Nasal cavity respiratory epithelium epithelial cell of viscerocranial mucosa (primary cell): ENCODE measurements at places on chromosomes 5 and 9. TPM values are rescaled to one million over a fixed set of nuclear protein-coding genes. Genes with fewer than 3 reads are reported as not detected.

Gene CAPSL
- not detected in 2 replicates for total RNA-seq

Gene LCN1
- not detected in 2 replicates for total RNA-seq

Gene OSMR
- total RNA-seq = 84.1 and 161 TPM in 2 replicates

Gene SH2D3C
- total RNA-seq = under 0.01 and 0.07 TPM in 2 replicates

Gene CAMK2A
- 0.34 and 1.00 TPM in 2 replicates for total RNA-seq

Gene SLC23A1
- total RNA-seq = under 0.01 TPM in 1 of 2 replicates, not detected in the other

Gene NEURL1B
- 4.8 and 44.1 TPM in 2 replicates for total RNA-seq

Gene KCNIP1
- total RNA-seq = not detected in 2 replicates

Gene FBN2
- total RNA-seq = 50.4 and 182 TPM in 2 replicates

Gene RFX3
- 1.7 and 5.2 TPM in 2 replicates for total RNA-seq

Gene BRINP1
- 0.34 and 14.4 TPM in 2 replicates for total RNA-seq

Gene MTREX
- total RNA-seq = 110 and 125 TPM in 2 replicates

Gene GABRA1
- total RNA-seq = not detected in 2 replicates

Gene DMRT3
- not detected in 2 replicates for total RNA-seq

Gene INSL4
- not detected in 2 replicates for total RNA-seq

Gene PAEP
- total RNA-seq = not detected in 2 replicates

Gene IL5
- total RNA-seq = not detected in 2 replicates

Gene IFNA13
- total RNA-seq = not detected in 2 replicates

Gene MRPS2
- 18.8 and 21.8 TPM in 2 replicates for total RNA-seq

Gene FAT2
- total RNA-seq = 33.5 and 704 TPM in 2 replicates

Gene SECISBP2
- 25.6 and 39.4 TPM in 2 replicates for total RNA-seq

Gene ECSCR
- total RNA-seq = not detected in 2 replicates

Gene KLF9
- total RNA-seq = 33.8 and 58.0 TPM in 2 replicates

Gene GABRB2
- total RNA-seq = not detected in 2 replicates

Gene MARCHF3
- total RNA-seq = 0.36 and 3.4 TPM in 2 replicates

Gene SPINK6
- total RNA-seq = 1.7 TPM in 1 of 2 replicates, not detected in the other

Gene SLC34A3
- under 0.01 TPM in 1 of 2 replicates, not detected in the other for total RNA-seq

Gene RANBP6
- 20.2 and 33.4 TPM in 2 replicates for total RNA-seq

Gene SUSD3
- 0.78 TPM in 1 of 2 replicates, not detected in the other for total RNA-seq

Gene FLT4
- under 0.01 TPM in 1 of 2 replicates, not detected in the other for total RNA-seq

Gene POU4F3
- total RNA-seq = under 0.01 and 0.14 TPM in 2 replicates
